Effector CD4-positive, alpha-beta T cell (primary cell): ENCODE measurements at places on chromosomes 3 and 15.

DNA sequence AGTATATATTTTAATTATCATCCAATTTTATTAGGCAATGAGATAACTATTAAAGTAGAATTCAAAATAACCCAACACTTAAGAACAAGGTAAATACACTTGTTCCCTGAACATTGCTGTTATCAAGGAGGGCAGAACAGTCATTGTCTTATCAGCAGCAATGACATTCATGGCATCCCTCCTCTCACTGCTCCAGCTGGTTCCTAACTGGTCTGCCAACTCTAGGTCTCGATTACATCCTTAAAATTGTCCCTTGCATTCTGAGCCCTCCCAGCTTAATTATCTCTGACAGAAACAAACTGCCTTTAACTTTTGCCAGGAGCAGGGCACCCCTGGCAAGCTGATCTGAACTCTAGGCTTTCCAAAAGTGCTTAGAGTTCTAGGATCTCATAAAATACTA, 14.0 kb upstream of the DYNC1LI1 start:
- no peak for DNase-seq

DNA sequence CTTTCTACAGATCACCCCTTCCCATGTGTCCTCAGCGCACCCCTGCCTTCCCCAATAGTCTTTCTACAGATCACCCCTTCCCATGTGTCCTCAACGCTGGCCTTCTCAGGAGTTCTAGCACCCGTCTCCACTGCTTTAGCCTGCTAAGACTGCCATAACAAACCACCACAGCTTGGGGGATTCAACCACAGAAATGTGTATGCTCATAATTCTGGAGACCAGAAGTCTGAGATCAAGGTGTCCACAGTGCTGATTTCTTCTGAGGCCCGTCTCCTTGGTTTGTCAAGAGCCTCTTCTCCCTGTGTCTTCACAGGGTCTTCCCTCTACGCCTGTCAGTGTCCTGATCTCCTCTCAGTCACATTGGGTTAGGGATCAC, 68.1 kb upstream of the CGNL1 start:
- DNase-seq: no peak

GRCh38 chr3:148937467-148938255, 53.7 kb upstream of the GYG1 start:
- no peak for DNase-seq

DNA sequence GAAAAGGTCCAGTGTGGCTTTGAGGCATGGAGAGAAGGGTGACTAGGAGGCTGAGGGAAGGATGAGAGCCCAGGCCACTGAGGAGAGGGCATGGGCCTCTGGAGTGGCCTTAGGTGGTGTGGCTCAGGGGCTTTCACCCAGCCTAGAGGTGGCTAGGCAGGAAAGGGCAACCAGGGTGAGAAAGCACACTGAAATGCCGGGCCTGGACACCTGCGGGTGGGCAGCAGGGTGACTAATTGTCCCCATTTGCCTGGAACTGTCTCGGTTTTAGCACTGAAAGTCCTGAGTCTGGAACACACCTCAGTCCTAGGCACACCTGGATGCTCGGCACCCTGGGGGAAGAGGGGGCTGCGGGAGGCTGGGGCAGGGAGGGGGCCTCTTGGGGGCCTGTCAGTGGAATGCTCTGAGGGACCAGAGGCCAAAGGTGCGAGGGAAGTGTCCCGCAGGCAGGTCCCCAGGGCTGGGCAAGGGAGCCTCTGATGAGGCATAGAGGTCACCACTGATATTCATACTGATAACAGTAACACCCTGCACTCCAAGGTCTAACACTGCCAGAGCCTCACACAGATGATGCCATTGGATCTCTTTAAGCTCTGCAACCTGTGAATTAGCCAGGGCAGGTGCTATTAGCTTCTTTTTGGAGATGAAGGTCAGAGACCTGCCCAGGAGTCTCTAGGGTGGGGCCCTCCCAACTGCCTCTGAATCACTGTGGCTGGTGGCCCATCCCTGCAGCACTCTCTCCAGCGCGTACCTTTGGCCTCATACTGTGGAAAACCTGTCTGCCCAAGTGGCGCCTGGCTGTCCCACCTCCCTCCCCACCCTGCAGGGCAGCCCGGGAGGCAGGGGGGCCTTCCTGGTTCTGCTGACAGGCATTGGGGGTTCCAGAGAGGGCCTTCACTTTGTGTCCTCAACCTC, 3.0 kb upstream of the PHGR1 start:
- no peak for DNase-seq

GRCh38 chr3:158725348-158726011, 6.8 kb downstream of the RARRES1 start:
- no peak for DNase-seq

DNA sequence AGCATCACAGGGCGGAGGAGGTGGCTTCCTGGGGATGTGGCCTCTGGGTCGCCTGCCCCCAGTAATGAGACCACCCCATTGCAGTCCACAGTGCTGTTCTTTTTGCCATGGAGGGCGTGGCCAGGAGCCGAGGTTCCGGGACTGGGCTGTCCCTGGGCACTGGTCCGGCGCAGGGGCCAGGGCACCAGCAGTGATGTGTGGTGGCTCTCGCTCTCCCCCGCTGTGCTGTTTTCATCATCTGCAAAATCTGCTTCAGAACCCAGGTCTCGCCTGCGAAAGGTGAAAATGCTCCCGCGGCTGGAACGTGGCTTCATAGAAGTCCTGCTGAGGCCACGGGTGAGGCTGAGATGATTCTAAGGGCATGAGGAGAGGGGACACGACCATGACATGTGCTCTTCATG, 45.8 kb downstream of the SCN5A start:
- no peak for DNase-seq

GRCh38 chr15:70210528-70210927, 112.8 kb upstream of the TLE3 start:
- DNase-seq: no peak

GRCh38 chr3:12230406-12230805, 58.5 kb upstream of the PPARG start:
- no peak for DNase-seq

DNA sequence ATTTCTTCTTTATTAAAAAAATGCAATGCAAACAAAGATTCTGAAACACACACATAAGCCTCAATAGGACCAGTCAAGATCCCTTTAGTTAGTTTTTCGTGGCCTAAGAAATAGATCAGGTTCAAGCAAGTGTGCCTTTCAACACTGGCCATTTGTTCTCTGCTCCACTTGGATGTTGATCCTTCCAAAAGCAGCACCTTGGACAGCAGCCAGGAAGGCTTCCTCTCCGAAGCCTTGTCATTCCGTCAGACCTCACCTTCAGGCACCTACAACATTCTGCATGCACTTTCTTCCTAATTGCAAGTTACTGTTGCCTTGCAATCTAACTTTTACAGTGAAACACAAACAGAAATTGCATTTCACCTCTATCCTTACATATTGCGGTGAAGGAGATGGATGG, 155.9 kb upstream of the FEZF2 start:
- DNase-seq: no peak

- no peak for DNase-seq
These were observed 30.7 kb downstream of the NBEAL2 start for GRCh38 chr3:47010111-47010712.

GRCh38 chr3:152176241-152176640, 92.5 kb upstream of the MBNL1 start:
- no peak for DNase-seq

DNA sequence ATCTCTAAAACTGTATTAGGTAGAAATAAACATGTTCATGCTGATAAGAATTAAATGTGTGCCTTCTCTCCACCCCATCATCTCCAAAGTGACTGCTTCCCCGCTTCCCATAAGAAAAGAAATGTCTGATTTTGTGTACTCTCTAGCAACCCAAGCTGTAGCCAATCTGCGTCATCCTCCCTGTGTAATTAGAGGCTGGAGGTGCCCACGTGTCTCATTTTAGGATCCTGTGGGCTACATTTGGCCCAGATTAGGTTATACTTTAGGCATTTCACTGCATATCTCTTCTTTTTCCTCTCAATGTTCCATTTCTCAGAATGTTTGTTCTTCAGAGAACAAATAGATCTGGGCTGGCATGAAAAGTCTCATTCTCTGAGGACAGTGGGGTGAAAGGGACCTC, 19.3 kb upstream of the ZNF148 start:
- DNase-seq: no peak

DNA sequence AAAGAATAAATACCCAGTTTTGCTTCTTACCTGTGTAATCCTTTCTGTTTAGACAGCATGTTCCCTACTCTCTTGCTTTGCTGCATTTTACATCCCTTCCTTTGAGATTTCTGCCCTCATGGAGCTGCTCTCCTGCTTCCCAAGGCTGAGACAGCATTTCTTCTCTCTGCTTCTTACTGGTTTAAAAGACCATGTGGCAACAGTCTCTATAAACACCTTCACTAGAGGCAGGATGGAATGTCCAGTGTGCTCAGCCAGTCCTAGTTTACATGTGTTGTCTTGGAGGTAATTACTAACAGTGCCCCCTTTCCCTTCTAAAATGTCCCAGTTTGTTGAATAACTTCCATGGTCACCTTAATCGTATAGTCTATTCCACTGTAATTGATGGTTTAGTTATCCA, 262.3 kb downstream of the CNTN3 start:
- DNase-seq: no peak

DNA sequence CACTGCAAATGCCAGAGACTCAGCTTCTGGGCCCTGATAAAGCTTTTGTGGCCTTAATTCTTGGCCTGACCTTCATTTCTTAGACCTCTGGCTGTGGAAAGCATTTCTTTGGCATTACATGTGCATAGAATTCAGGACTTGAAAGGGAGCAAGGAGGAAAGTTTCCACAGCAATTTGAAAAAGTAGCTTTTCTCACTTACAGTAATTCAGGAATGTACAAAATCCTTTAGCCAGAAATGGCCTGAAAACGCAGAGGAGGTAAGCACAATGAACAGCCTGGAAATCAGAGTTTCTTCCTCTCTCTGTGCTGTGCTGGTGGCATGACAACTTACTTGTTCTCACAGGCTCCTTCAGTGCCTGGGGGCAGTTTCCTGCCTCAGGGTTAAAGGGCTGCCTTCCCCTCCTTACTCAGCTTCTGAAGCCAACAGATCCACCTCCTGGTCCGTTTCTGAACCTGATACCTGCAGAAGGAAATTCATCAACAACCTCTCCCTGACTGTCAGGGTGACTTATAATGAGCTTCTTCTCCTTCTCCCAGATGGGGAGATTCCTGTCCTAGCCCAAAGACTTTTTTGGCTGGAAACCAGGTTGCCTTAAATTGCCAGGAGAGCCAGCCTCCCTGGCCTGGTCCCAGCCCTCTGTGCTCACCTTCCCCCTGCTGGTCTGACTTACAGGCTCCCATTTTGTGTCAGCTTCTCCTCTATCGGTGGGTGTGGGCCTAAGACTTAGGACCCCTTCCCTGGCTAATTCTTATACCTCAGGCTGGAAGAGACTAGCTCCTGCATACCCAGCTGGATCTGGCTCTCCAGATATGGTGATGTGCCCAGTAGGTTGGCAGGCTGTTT, 102.3 kb downstream of the MYRIP start:
- no peak for DNase-seq

DNA sequence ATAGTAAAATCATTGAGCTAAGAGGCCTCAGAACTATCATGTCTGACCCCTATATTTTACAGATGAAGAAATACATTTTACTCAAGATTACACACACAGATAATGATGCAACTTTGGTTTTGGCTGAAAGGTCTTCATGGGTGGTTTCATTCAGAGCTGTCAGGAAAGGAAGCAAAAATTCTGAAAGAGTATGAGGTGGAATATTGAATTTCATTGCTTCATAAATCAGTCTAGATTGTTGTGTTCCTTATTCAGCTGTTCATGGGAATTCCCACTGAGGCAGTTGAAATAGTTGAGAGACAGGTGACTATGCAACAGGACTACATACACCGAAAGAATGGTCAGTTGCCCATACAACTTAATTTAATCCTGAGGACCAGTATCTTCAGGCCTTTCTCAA, 39.4 kb downstream of the CD200 start:
- no peak for DNase-seq

DNA sequence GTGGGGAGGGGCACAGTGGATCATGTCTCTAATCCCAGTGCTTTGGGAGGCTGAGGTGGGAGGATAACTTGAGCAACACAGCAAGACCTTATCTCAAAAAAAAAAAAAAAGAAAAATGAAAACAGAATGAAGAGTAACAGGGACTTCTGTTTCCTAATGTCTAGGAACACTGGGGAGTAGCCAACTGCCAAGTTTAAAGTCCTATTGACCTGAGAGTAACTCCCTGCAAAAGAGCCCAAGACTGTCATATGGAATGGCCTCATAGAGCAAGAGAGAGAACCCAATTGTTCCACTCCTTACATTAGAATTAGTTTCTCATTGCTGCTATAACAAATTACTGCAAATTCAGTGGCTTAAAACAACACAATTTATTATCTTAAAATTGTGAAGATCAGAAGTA, 881.4 kb upstream of the ROBO1 start:
- no peak for DNase-seq

DNA sequence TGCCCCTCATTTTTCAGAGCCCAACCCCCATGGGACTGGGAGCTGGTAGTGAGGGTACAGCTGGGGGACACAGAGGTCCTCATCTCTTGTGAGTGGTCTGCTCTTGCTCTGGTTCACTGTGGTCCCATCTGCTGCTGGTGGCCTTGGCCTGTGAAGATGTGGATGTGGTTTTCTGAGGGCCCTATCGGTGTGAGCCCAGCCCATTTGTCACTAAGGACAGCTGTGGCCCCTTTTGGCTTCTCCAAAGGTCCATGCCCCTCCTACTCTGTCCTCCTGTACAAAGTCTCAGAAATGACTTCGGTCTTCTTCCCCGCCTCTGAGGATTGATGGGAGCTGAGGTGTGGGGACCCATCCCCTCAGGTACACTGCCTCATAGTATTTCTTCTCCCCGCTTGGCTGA, 21.0 kb downstream of the LIPC start:
- DNase-seq: no peak

DNA sequence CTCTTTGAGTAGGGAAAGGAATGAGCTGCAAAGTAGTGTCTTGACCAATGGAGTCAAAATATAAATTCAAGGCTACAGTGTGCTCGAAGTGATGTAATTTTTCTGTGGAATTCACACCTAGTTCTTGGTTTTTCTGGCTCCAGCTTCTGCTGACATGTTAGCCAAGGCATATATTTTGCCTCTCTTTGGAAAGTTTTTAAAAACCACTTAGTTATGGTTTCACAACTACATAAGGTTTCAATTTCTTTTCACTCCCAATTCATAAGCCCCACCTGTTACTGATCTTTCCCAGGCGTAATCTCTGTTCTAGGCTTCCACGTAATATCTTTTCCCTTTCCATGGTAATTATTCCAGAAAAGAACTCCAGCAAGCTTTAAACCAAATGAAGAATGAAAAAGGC, 46.9 kb downstream of the GADL1 start:
- no peak for DNase-seq

DNA sequence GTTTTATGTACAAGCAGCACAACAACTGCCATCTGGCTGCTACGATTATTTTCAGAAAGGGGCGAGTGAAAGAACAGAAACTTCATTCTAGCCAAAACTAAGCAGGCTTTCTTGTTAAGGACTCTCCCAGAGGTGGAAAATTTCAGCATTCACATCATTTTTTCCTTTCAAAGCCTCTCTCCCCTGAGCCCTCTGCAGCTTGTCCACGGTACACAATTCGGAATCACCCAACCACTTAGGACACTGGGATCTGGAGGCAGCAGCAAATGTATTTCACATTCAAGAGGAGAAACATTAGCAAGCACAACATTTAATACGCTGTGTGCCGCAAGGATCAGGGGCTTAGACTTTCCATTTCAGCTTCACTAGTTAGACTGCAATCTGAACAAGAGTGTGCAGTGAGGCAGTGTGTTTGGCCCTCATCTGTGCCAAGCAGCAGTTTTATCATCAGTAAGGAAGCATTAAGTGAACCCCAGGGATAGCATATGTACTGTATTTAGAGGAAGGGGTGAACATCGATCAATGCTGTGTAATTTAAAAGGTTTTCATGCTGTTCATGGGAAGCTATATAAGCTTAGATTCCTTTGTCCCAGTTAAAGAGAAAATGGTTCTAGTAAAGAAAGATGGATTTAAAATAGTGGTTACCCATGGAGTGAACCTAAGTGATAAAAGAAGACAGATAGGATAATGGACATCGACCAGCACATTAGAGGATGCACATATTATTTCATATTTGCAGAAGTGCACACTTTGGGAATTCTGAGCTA, 504.9 kb downstream of the TBL1XR1 start:
- DNase-seq: no peak
